ENCODE measurements at places on chromosomes 5 and 9. TPM values are rescaled to one million over a fixed set of nuclear protein-coding genes. Genes with fewer than 3 reads are reported as not detected.

DNA sequence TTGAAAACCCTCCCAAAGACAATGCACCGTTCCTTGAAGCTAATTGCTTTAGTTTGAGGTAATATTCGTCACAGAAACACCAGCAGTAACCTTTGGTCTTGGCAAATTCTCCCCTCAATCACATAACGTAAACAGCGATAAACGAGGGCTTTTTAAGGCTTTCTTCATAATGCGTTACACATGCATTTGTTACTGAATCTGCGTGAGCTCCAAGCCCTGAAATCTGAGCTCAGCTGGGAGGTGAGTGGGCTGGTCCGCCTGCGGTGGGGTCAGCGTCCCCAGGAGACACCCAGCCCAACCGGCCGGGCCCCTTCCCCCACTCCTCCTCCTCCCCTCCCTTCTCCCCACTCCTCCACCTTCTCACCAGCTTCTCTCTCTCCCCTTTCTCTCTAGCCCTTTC, 91.1 kb downstream of the BARX1 start:
- peaks cover 4% of the 10 kb centered on the region for H3K4me1 ChIP-seq
- peaks cover 62% of the 10 kb centered on the region for H3K27me3 ChIP-seq
- no peak overlapping the region for H3K4me3 ChIP-seq
- peaks cover 6% of the 10 kb centered on the region for H3K36me3 ChIP-seq
- DNase-seq: no peak

DNA sequence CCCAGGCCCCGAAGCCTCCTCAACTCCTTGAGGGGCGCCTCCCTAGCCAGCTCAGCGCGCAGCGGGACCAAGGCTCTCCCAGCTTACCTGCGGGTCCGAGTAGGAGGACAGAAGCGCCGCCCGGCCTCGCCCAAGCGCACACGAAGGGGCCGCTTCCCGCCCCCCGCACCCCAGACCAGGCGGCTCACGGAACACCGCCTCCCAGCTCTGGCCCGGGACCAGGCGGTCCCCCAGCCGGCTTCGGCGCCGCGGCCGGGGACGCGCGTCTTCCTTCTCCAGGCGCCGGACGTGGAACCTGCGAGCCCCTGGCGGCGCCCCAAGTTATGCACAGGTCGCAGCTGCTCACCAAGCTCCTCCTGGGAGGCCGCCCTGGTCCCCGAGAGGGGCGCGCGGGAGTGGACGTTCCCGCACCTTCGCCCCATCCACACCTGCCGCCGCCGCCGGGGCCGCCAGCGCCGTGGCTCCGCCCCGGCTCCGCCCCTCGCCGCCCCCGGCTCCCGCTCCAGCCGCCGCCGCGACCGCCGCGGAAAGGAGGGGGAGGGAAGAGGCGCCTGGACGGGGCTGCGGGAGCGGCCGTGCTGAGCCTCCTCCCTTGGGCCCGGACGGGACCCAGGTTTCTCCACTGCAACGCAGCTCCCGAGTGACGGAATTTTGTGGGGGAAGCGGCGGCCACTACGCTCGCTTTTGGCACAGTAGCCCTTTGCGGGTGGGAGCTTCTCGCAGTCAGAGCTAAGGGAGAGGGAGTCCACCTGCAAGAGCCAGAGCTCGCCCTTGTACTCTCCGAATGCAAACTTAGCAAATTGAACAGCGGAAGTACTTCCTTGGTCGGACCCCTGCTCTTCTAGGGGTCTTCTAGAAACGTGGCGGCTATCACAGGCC, 77.5 kb upstream of the IFNE start:
- H3K27me3 ChIP-seq: peaks cover 41% of the 10 kb centered on the region
- H3K27ac ChIP-seq: no peak overlapping the region
- DNase-seq: peak; percentile 23
- H3K4me3 ChIP-seq: peak overlapping the region; percentile 88
- no peaks in the 10 kb centered on the region for H3K36me3 ChIP-seq

GRCh38 chr5:77210091-77210963, at the start of gene PDE8B:
Gene PDE8B, plus strand, starts transcription at chr5:77210680. Its CDS starts 246 bp downstream, at chr5:77210926.
- no peak within 1 kb of the TSS for H3K27ac ChIP-seq
- H3K36me3 ChIP-seq: peaks cover 8% of the 10 kb centered on the region
- no peak for DNase-seq
- H3K4me1 ChIP-seq: peaks cover 11% of the 10 kb centered on the region
- H3K27me3 ChIP-seq: peaks cover 74% of the 10 kb centered on the region

DNA sequence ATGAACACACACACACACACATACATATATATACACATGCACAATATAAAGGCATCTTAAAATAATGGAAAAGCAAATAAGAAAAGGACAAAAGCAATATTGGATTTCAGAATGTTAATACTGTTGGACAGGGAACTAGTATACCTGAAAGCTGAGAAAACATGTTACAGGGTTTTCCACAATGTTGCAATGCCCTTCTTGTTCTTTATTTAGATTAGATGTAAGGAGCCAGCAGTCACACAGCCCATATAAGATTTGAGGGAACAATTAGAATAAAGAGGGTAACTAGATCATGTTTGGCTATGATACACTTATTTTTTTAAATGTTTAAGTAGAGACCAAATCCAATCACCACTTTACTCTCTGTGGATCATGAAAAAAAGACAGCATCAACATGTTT, 61.7 kb downstream of the SH3TC2 start:
- H3K4me3 ChIP-seq: no peak overlapping the region
- H3K4me1 ChIP-seq: peaks cover 4% of the 10 kb centered on the region
- DNase-seq: no peak

The ANKRD34B gene
- total RNA-seq: not detected

The CYLC2 gene
- not detected for total RNA-seq

The HTR1A gene
- total RNA-seq: not detected

- peaks cover 34% of the 10 kb centered on the region for H3K4me1 ChIP-seq
- H3K27ac ChIP-seq: no peak overlapping the region
- no peaks in the 10 kb centered on the region for H3K27me3 ChIP-seq
- peak; percentile 20 for DNase-seq
These were observed 98.6 kb downstream of the FBXW11 start for GRCh38 chr5:171907725-171908343.

DNA sequence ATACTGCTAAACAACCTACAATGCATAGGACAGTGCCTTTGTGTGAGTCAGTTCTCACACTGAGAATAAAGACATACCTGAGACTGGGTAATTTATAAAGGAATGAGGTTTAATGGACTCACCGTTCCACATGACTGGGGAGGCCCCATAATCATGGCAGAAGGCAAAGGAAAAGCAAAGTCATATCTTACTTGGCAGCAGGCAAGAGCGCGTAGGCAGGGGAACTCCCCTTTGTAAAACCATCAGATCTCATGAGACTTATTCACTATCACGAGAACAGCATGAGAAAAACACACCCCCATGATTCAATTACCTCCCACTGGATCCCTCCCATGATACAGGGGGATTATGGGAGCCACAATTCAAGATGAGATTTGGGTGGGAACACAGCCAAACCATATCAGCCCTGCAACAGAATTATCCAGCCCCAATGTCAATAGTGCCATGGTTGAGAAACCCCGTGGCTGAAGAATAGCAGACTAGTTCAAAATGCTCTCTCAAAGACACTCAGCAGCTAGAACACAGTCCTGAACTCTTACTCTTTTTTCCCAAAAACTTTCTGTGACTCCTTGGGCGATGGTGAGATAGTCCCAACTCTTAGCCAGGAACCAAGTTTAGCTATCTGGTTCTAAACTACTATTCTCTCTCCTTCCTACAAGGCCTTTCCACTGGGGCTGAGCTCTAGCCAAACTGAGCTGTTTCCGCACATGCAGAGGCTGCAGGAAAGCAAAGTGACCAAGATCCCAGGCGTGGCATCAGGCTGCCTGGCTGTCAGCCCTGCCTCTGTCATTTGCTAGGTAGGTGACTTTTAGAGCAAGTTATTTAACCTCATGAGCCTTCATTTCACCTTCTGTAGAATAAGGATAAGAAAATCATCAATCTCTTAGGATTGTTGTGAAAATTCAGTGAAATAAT, 21.7 kb downstream of the FAT2 start:
- DNase-seq: no peak
- H3K27ac ChIP-seq: no peak overlapping the region
- H3K36me3 ChIP-seq: no peaks in the 10 kb centered on the region
- H3K4me1 ChIP-seq: no peaks in the 10 kb centered on the region
- H3K4me3 ChIP-seq: no peak overlapping the region

The SHOC1 gene
- not detected for total RNA-seq

The SARDH gene
- total RNA-seq: 2.2 TPM

The WHRN gene
- 32.6 TPM for total RNA-seq

- no peak overlapping the region for H3K4me3 ChIP-seq
- no peaks in the 10 kb centered on the region for H3K36me3 ChIP-seq
- no peak overlapping the region for H3K27ac ChIP-seq
- DNase-seq: no peak
These were observed 69.3 kb downstream of the OLFM1 start for GRCh38 chr9:135156525-135157510.

DNA sequence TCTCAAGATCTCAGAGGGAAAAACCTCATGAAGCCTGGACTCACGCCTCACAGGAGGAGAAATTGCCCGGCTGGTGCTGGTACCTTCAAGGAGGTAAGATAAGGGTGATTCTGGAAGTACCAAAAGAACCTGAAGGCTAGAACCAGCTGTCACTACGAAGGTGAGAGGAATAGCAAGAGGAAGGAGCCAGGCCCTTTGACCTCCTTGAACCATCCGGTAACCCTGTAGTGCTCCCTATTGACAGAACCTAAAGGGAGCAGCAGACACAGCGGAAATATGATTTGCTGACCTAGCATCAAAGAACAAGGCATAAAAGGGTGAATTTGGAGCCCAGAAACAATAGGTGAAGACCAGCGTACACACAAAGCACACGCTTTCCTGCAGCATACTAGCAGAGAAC, 92.2 kb downstream of the DOCK8 start:
- no peak overlapping the region for H3K4me3 ChIP-seq
- H3K27me3 ChIP-seq: no peaks in the 10 kb centered on the region
- H3K4me1 ChIP-seq: peaks cover 10% of the 10 kb centered on the region
- peak; percentile 22 for DNase-seq
- H3K27ac ChIP-seq: peak overlapping the region; percentile 53
- peaks cover 6% of the 10 kb centered on the region for H3K36me3 ChIP-seq

DNA sequence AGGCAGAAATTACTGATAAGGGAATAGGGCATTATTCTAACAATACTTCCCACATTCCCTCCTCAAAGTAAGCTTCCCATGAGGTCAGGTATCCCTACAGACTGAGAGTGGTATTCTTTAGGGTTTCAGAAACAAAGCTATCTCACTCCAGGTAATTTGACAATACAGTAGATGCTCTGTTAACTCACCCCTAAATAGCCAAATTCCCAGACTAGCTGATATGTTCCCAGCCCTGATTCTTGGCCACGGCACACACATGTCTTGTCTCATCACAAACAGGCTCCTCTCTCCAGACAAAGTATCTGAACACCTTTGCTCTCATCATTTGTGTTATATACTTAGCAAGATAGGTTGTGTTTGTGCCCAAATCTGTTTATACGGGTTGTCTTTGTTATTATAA, 139.9 kb downstream of the ZNF608 start:
- no peaks in the 10 kb centered on the region for H3K36me3 ChIP-seq
- H3K27me3 ChIP-seq: no peaks in the 10 kb centered on the region
- H3K4me3 ChIP-seq: no peak overlapping the region
- H3K4me1 ChIP-seq: no peaks in the 10 kb centered on the region

The FLT4 gene
- total RNA-seq: 1.5 TPM

DNA sequence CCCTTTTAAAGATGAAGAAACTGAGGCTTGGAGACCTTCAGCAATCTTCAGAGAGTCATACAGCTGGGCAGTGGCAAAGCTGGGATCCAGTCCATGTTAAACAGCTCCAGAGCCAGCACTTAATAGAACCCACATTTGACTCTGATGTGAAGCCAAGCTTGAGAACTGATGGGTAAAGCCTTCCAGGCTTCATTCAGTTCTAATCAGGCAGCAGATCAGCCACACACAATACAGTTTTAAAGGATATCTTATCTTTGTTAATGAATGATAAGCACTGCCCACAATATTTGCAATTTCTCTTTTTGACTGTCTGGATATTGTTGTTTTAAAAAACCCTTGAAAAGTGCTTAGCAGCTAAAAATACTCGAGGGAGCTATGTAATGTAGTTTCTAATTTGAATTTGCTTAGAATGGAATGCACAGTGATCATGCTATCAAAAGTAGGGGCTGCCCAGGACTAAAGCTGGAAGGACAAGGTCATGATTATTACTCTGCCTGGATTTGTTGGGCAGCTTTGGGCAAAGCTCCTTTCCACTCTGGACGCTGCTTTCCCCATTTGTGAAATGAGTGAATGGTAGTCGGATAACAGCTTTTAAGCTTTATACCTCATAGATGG, 31.3 kb upstream of the HTR4 start:
- no peak overlapping the region for H3K27ac ChIP-seq
- peaks cover 8% of the 10 kb centered on the region for H3K27me3 ChIP-seq
- H3K36me3 ChIP-seq: no peaks in the 10 kb centered on the region
- no peaks in the 10 kb centered on the region for H3K4me1 ChIP-seq
- no peak overlapping the region for H3K4me3 ChIP-seq
- DNase-seq: no peak

The CTXN3 gene
- not detected for total RNA-seq

The NMUR2 gene
- total RNA-seq: not detected

GRCh38 chr5:7886849-7887475, 18.0 kb downstream of the MTRR start:
- no peak for DNase-seq
- no peaks in the 10 kb centered on the region for H3K27me3 ChIP-seq
- H3K4me1 ChIP-seq: peaks cover 11% of the 10 kb centered on the region

The SLC12A2 gene
- total RNA-seq: 19.2 TPM

The HAPLN1 gene
- total RNA-seq: not detected

- H3K4me3 ChIP-seq: no peak overlapping the region
- H3K27ac ChIP-seq: peak overlapping the region; percentile 24
- H3K27me3 ChIP-seq: no peaks in the 10 kb centered on the region
These were observed 164.9 kb downstream of the KDM4C start for GRCh38 chr9:6922680-6923079.

All from T-helper 17 cell (primary cell).